ENCODE measurements at places on chromosomes 5 and 9. TPM values are rescaled to one million over a fixed set of nuclear protein-coding genes. Genes with fewer than 3 reads are reported as not detected.
A peak's percentile ranks its signal among the peaks of the same experiment; 100 is the strongest.

DNA sequence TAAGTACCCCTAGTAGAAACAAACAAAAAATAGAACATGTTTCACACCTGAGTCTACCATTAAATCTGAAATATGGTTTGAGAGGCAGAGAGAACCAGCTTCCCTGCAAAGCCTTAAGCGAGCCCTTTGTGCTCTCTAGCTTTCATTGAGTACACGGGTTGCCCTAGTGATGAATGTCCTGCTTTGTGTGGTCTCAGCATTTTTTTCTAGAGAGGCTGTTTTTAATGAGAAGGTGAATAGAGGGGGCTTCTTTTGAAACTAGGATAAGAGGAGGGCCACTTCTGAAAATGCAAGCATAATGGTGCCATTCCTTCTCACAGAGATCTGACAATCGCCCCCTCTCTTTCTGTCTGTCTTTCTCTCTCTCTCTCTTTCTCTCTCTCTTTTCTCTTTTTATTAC, 131.3 kb downstream of the MACIR start:
- DNase-seq: no peak

DNA sequence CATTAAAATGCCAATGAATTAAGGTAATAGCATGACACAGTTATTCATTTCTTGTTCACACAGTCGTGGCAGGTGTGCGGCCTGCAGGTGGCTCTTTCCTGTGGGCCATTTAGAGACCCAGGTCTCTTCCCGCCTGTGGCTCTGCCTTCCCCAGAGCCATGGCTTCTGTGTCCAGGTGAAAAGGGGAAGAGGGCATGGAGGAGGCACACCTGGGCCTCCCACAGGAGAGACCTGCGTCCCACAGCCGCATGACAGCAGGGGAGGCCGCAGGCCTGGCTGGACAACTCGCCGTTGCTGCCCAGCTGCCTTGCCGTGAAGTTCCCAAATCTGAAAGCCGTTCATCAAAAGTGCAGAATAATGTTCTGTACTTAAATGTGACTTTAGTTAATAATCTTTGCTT, 14.4 kb upstream of the PLEKHG4B start:
- DNase-seq: no peak

- DNase-seq: no peak
Observed at GRCh38 chr5:140131967-140132409, 6.3 kb downstream of the IGIP start.

Gene SLC6A3
- 0.49 TPM for total RNA-seq

- no peak for DNase-seq
Observed at GRCh38 chr5:9335269-9335668, 210.6 kb downstream of the SEMA5A start.

GRCh38 chr5:178334861-178335260, 102.3 kb upstream of the PHYKPL start:
- no peak for DNase-seq

DNA sequence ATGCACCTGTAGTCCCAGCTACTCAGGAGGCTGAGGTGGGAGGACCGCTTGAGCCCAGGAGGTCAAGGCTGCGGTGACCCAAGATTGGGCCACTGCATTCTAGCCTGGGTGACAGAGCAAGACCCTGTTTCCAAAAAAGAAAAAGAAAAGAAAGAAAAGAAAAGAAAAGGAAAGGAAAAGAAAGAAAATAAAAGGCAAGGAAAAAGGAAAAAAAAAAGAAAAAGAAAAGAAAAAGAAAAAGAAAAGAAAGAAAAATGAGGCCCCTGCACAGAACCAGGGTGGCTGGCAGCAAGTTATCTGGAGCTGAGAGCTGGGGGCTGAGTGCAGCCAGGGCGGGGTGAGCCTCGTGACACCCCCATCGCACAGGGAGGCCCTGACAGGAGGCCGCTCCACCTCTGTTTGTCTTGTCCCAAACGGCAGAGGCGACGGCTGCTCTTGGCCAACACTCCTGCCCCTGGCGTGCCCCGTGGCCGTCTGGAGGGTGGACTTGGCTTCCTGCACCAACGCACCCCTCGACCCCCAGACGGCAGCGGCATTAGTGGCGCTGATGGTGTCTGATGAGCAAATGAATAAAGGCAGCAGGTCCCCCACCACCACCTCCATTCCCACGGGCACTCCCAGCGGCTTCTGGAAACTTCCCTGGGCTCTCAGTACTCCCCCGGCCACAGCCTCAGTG, 16.7 kb downstream of the EXD3 start:
- DNase-seq: no peak

- no peak for DNase-seq
Observed at GRCh38 chr9:112059966-112060320, 115.2 kb downstream of the SUSD1 start.

- DNase-seq: peak; percentile 93
Observed at GRCh38 chr5:134874831-134875655, 872 bp downstream of the TXNDC15 start.

GRCh38 chr5:146785065-146785464, 93.5 kb downstream of the PPP2R2B start:
- DNase-seq: no peak

Gene MAP1B
- 386 TPM for total RNA-seq

- no peak for DNase-seq
Observed at GRCh38 chr9:33510262-33511183, 13.5 kb upstream of the ANKRD18B start.

Gene CCDC192
- total RNA-seq: not detected

DNA sequence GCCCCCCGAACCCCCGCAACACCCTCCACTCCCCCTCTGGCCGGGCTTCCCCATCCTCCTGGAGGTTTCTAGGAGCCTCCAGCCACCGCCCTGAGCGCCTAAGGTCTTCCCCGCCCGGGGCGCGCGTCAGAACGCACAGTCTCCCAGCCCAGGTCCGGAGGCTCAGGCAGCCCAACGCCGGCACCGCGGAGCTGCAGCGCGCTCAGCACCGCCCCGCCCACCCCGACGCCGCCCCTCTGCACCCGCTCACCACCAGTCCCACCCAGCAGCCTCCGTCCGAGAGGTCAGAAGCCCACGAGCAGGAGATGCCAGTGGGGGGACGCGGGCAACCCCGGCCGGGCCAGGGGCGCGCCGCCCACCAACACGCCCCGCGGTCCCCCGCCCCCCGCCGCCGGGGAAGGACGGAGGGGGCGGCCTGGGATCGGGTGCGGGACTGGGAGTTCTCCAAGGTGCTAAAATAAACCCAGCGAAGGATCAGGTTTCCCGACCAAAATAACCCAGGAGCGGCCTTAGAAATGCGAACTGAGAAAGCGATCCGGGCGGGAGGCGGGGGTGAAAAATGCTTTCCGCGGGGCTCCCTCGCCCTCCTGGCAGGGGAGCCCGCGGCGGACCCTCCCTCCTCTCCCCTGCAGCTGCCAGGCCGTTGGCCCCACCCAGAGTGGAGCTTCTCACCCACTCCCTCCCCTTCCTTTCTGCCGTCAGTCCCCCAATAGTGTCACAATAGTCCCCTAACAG, 6.5 kb upstream of the FAM78A start:
- no peak for DNase-seq

DNA sequence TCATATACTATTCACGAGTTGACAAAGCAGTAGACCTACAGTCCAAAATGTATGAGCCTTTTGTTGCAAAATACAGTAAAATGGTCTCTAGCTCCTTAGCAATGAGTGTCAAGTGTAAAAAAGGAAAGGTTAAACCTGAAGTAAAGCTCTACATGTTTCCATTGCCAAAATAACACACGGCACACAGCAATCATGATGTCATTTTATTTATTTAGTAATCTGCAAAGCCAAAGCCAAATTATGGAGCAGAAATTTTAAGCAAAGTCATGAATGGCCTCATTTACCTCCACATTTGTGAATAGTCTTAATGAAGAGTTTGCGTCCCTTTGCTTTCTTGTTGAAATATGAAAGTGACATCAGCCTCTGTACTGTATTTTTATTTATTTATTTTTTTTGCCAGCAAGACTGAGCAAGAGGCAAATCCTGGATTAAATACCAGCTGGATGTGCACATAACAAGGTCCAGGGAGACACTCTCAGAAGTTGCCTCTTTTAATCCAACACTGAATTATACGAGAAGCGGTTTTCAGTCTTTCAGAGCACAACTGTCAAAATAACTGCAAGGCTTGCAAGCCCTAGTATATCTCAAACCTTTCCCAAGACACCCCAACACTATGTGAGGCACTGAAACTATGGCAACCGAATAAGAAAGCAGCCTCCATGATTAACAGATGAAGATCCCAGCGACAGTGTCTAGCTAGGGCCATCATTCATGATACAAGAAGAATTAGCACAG, 9.7 kb downstream of the SEMA6A start:
- no peak for DNase-seq

DNA sequence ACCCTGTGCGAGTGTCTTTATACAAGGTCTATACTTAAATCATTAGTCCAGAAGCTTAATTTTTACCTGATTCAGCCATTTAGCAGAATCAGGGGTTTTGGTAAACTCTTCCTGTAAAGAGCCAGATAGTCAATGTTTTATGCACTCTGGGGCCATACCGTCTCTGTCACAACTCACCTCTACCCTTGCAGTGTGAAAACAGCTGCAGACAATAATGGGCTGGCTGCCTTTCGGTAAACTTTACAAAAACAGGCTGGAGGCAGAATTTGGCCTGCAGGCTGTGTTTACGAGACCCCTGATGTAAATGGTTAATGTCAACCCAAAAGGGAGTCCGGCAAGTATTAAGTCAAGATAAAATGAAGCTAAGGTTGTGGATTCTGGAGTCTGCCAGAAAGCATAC, 32.8 kb downstream of the SMARCA2 start:
- DNase-seq: no peak

DNA sequence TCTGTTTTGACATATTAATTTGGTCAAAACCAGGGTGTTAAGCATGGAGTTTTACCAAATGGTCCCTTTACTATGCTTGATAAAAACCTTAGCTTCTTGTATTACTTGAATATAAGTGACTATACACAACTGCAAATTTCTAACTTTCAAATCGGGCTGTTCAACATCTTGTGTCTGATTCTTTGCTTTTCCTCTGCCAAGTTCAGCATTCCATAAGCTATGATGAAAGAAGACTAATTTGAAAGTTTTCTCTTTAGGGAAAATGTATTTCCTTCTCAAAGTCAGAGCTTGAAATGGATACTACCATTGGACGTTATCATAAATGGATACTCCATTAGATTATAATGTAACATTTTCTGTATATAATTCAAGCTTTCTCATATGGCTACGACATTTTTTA, 792.9 kb downstream of the EFNA5 start:
- no peak for DNase-seq

DNA sequence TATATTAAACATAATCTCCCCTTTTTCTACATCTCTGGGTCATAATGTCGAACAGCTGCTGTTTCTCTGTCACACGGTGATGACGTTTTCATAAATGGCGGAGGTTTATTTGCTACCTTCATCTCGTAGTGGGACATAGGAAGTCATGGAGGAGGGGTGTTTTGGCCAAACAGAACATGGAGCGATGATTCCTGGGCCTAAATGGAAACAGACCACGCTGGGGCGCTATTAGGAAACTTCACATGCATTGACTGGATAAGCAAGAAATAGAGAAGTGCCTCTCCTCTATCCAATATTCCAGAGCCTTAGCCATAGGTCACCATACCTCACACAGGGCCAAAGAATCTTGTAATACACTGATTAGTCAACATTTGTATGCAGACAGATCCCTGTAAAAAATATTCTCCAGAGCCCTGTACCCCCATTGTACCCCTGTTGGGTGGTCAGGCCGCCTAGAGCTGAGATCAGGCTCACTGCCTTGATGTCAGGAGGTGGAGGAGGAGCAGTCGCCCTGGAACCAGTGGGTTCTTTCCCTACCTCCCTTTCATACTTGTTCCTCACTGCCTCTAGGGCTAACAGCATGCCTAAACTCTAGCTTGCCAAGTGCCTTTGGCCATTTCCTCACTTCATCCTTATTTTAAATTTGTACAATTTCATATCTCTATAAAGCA, 77.8 kb upstream of the SPIN1 start:
- DNase-seq: no peak

DNA sequence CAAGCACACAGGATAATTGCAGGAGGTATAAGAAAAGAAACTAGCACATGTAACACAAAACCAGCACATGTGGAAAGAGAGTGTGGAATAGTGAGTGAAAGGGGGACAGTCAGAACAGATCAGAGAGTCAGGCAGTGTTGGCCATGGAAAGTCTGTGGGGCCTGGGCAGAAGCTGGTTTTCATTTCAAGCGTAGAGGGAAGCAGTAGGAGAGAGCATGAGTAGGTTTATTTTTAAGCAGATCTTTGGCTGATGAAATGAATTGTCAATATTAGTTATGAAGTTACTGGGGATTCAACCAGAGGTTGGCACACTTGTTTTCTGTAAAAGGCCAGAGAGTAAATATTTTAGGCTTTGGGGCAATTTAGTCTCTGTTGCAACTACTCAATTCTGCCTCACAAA, 283.1 kb downstream of the SMARCA2 start:
- no peak for DNase-seq

- no peak for DNase-seq
Observed at GRCh38 chr5:159041444-159042198, 58.1 kb downstream of the EBF1 start.

GRCh38 chr9:27497883-27498417, 26.1 kb upstream of the IFNK start:
- no peak for DNase-seq

- no peak for DNase-seq
Observed at GRCh38 chr5:8601831-8602354, 732.9 kb downstream of the MTRR start.

DNA sequence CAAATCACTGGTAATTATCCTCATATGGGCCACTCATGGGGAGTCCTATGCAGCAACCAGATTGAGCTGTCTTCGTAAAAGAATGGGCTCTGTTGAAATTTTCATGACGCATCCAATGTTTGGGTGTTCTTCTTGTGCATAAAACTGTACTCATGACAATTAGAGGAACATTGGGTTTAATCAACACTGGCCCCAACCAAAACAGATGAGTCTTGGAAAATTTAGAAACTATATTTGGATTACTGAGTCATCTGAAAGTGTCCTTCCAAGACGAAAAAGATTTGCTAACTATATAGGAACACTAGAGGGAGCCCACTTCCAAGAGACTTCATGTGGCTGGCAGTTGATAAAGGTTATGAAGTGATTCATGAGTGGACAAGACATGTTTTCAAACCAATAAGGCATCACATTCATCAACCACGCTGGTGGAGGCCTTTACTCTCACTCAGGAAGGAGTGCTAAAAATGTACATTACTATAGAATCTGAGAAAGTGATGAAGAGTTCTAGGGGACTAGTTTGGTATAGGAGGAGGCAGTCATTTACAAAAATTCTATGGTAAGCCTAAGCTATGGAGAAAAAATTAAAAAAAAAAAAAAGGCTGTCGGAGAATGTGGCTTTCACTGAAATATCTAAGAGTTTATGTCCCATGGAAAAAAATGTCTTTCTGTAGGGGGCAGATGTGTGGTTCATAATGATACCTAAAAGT, 313.5 kb downstream of the PRDM9 start:
- no peak for DNase-seq

Data from vagina (tissue), 2 donors.